Stimulated activated CD8-positive, alpha-beta memory T cell treated with anti-CD3 and anti-CD28 coated beads, Interleukin-4, amount 100 ng/mL, for 4 hours (primary cell): ENCODE measurements at places on chromosomes 4 and X.
A peak's percentile ranks its signal among the peaks of the same experiment; 100 is the strongest.

- no peak for DNase-seq
Observed at GRCh38 chr4:4506961-4507360, 34.9 kb downstream of the STX18 start.

DNA sequence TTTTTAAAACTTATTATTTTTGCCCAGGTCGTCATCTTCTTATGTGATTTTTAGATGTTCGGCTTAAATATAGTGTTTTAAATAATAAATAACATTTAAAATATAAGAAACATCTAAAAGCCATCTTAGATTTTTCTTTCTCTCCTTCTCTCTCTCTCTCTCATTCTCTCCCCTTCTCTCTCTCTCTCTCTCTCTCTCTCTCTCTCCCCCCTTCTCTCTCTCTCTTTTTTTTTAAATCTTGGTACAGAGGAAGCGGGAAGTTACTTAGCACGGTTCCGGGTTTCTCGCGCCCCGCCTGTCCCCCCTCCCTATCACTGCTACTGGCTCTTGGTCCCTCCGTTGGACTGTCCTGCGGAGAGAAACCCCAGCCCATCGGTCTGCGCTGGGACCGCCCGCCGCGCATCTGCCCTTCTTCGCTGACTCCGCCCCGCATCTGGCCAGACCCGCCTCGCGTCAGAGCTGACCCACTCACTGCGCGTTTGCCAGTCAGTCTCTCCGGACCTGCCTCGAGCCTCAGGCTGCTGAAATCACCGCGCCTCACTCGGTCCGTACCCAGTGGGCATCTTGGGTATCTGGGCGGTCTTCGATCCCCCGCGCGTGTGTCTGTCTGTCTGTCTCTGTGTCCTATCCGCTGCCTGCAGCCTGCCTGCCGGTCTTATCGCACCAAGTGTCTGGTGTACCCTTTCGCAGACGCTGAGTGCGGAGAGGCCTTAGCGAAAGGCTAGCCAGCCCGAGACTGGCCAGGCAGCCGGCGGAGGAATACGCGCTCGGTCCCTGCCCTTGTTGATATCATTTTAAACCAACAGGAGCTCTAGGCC is at the start of gene PABPC5:
Gene PABPC5 (plus strand): TSS at position 489 of the 818 bp plus-strand sequence. CDS start 739 bp downstream, outside the sequence.
- DNase-seq, result no peak

GRCh38 chr4:25860586-25861279 is 2.1 kb downstream of the SEL1L3 start:
- no peak for DNase-seq

- DNase-seq, result peak; percentile 49
Observed at GRCh38 chr4:40307627-40308497, 27.3 kb upstream of the CHRNA9 start.

GRCh38 chr4:155005395-155006090 is 202.9 kb upstream of the NPY2R start:
- no peak for DNase-seq

GRCh38 chr4:137156054-137156453 is 376.2 kb downstream of the PCDH18 start:
- DNase-seq, result no peak

- no peak for DNase-seq
Observed at GRCh38 chr4:164512124-164512523, 241.8 kb upstream of the SMIM31 start.

DNA sequence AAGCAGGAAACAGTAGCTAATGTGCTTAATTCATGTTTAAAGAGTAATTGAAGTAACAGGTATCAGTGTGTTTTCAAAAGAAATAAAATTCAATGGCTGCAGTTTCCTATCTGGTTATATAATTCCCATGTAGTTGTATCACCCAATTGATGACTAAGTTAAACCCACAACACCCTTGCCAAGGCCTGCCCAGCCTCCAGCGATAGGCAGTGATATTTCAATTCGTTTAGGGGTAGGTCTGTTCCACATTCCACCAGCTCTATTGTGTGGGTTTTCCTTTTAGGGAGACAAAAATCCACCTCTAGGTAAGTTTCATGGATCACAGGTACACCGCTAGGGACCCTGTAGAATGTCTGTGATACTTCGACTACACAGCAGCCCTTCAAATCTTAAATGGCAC is 24.7 kb upstream of the MXRA5 start:
- no peak for DNase-seq

GRCh38 chr4:146959692-146960091 is 14.0 kb upstream of the TTC29 start:
- DNase-seq, result no peak

DNA sequence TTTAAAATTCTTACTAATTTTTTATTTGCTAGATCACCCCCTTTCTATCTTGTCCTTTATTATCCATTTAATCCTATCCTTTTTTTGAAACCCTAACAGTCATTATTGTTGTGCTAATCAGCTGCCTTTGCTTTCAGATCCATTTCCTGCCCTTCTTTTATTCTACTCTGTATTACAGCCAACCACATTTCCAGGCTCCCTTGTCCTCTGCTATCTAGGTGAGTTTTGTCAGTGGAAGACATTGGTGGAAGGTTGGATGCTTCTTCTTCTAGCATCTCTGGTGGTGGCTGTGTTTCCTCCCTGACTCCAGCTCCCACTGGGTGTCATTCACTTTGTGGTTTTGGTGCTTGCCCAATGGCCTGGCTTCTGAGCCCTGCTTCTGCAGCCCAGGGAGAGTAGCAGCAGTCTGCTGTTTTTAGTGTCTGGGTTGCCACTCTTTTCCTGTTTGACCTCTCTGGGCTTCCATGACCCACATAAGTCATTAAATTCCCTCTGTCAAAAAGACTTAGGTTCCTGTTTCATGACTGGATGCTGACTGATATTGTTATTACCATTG is 225.2 kb upstream of the PGRMC2 start:
- DNase-seq, result no peak

- no peak for DNase-seq
Observed at GRCh38 chr4:188691811-188692210, 552.6 kb downstream of the TRIML1 start.

- no peak for DNase-seq
Observed at GRCh38 chrX:38117485-38117884, 103.2 kb downstream of the SRPX start.

GRCh38 chr4:177225605-177226004 is 84.1 kb upstream of the NEIL3 start:
- DNase-seq, result no peak

- no peak for DNase-seq
Observed at GRCh38 chr4:2874861-2875260, 31.2 kb downstream of the ADD1 start.

DNA sequence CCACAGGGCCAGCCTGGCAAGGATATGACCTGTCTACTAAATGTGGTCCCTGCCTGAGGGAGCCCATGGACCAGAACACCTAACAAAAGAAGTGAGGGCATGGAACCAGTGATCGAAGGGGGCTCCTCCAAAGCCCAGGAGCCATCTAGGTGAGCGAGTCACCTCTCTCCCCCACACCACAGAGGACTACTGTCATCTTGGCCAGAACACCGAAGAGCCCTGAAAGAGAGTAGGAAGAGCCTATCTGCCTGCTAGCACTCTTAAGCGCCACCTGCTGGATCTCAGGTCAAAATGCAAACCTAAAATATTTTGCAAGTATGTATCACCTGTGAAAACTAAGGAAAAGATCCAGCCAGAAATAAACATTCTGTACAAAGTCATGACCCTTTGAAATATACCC is 137.9 kb upstream of the ZXDB start:
- DNase-seq, result no peak

- no peak for DNase-seq
Observed at GRCh38 chr4:48594180-48594579, 104.1 kb downstream of the ZAR1 start.
